Testis (tissue), 5 donors: ENCODE measurements at places on chromosomes 16 and 17.

- DNase-seq: no peak
Measured at GRCh38 chr17:65283704-65284103, 146.5 kb downstream of the RGS9 start.

DNA sequence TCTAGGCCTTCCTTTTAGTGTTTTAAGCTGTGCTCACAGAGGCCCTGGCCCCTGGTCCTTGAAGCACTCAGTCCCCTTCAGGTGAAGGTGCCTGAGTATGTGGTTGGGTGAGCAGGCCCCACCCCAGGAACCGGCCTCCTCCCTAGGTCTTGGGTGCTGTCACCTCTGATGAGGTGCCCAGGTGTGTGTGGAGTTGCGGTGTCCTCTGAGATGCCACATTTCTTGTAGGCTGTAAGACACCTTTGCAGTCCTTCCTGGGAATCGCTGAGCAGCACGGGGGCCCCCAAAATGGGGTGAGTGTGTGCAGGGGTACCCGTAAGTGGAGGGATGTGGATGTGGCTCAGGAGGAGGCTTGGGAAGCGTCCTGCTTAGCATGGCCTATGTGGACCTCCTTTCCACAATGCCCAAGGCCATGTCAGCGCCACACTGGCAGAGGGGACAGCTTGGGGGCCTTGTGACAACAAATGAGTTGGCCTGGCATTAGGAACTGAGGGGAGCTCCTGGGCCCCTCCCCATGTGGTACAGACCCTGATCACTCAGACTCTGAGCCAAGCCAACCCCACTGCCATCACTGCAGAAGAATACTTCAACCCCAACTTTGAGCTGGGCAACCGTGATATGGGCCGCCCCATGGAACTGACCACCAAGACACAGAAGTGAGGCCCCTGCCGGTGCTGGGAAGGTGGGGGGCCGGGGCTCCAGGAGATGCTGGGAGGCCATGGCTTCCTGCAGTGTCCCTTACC, 11.2 kb downstream of the CORO6 start:
- no peak for DNase-seq

DNA sequence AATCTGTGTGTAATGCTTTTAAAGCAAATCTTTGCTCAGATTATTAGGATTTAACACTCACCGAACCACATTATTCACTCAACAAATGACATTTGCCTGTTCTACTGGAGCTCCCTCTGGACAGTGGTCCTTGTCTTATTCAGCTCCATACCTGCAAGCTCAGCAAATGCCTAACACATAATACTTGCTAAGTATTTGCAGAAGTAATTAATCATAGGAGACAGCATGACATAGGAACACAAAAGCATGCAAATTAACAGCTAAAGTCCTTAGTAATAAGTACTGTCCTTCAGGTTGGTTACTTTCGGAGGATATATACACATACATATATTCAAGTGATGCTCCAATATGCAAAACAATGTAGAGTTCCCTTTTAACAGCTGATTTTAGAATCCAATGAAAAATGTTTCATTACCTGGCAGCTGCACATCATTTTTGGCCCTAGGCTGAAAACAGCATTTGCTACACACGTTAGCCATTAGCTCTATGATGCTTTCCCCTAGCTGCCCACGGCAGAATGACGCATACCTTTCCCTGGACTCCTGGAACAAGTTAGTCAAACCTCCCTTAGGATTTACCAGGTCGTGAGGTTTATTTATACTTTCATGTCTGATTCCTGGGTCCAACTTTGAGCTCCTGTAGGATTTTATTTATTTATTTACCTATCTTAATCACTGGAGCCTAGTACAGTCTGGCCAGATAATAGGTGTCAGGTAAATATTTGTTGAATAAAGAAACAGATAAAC, 8.6 kb downstream of the BRD7 start:
- DNase-seq: no peak

DNA sequence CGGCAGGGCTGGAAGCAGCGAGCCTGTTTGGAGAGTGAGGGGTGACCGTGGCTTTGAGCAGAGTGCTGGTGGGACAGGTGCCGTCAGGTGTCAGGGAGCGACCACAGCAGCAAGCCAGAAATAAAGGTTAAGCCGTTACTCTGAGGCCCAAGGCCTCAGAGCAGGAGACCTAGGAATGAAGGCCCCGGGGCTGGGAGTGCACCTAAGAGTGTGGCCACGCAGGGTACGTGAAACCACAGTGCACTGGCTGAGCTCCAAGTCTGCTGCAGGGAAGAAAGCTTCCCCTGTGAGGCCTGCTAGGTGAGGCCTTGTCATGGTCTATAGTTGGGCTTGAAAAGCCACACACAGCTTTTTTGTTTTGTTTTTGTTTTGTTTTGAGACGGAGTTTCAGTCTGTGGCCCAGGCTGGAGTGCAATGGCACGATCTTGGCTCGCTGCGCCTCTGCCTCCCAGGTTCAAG, 8.7 kb downstream of the CLUAP1 start:
- DNase-seq: no peak

DNA sequence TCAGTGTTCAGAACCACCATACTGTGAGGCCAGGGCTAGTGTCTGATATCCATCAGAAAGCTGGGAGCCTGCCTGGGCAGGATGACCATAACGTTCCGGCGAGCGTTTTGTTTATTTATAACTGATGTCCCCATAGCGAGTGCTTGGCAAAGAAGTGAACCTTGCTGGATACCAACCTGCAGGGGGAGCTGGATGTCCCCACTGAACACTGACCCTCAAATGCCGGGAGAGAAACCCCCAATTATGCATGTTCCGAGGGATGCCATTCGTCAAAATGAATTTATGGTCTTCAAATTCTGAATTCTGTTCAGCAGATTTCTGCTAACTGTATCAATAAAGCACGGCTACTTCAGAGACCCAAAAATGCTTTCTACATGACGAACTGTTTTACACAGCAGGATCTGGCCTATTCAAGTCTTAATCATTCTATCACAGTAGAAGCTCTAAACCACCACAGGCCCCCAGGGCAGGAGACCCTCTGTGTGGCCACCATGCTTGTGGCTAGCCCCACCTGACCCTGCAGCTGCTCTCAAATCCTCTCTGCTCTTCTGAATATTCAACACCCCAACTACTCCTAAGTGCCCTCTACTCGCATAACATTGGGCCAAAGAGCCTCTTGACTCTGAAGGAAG, 15.2 kb downstream of the MED24 start:
- peak; percentile 73 for DNase-seq

GRCh38 chr16:84218176-84218823, 21.5 kb downstream of the KCNG4 start:
- DNase-seq: no peak

DNA sequence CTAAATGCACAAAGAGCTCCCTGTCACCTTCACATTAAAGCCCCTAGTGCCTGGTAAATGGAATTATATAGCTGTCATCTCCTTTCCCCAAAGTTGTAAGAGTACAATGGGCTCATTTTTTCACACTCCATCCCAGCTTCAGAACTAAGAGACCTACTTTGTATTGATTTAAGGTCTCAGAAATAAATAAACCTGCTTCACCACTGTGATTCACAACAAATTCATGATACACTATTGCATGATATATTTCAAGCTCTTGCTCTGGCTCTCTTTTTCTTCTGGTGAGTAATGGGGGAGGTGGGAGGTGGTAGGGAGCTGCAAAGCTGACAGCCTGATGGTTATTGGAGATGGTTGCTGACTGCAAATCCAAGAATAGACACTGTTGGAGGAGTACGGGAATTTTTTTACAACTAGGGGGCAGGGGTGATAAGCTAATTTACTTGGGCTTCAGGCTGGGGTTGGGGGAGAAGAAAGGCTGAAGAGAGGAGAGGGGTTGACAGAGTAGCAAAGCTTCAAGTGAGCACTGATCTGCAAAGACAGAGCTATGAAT, 189.9 kb downstream of the AATF start:
- no peak for DNase-seq

- DNase-seq: peak; percentile 54
Measured at GRCh38 chr17:17051791-17052461, 9.7 kb downstream of the MPRIP start.

DNA sequence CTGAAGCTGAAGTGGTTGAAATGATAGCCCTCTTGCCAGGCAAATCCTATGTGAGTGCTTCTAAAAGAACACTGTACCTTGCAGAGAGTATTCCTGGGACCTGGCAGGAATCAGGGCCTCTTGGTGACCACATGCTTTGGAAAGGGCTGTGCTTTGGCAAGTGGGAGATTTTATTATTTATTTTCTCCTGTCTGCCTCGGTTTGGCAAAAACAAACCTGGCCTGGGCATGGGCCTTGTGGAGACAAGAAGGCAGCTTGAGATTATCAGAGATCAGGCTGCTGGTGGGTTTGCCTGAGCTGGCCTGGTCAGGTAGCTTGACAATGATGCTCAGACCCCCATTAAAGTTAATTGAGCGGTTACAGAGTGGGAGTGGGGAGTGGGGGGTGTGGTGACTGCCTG, 24.6 kb downstream of the ABCC1 start:
- no peak for DNase-seq

DNA sequence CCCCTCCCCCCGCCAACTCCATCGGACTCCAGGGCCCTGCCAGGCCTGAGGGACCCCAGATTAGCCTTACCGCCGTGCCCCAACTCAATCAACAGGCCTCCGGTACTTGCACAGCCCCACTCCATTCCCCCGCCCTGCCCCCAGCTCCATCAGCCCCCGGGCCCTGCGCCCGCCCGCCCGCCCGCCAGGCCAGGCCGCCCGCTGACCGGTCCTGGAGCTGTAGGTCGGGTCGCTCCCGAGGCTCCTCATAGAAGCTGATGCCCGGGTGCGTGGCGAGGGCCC, 308 bp downstream of the GTF3C1 start:
- DNase-seq: no peak

- DNase-seq: no peak
Measured at GRCh38 chr16:11175106-11175786, 80.8 kb downstream of the SOCS1 start.

- no peak for DNase-seq
Measured at GRCh38 chr17:40791787-40792436, 7.8 kb downstream of the KRT28 start.

- DNase-seq: no peak
Measured at GRCh38 chr17:51912939-51913338, 245.6 kb downstream of the CA10 start.

DNA sequence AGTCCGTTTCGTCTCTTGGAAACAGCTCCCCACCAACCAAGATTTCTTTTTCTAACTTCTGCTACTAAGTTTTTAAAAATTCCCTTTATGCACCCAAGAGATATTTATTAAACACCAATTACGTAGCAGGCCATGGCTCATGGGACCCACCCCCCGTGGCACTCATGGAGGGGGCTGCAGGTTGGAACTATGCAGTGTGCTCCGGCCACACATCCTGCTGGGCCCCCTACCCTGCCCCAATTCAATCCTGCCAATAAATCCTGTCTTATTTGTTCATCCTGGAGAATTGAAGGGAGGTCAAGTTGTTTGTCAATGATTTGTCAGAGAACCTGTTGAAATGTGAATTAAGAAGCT, 48.2 kb downstream of the IL21R start:
- DNase-seq: no peak

DNA sequence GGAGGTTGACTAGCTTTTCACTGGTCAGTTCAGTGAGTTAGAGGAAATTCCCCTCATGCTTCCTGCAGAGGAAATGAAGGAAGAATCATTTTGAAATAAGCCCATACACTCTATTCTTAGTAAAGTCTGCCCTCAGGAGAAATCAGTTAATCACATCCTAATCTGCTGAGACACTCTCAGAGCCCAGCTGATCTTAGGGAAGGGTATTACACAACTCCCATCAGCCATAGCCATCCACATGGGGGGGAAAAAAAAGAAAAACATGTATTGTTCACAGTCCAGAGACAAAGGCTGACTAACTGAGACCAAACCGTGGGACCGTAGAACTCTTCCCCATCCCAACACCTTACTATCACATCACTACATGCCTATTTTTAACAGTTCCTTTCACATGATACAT, 722.3 kb downstream of the CDH8 start:
- no peak for DNase-seq

- no peak for DNase-seq
Measured at GRCh38 chr17:75250009-75250471, 11.4 kb downstream of the GGA3 start.

- DNase-seq: no peak
Measured at GRCh38 chr16:67482233-67482924, 968 bp downstream of the AGRP start.

DNA sequence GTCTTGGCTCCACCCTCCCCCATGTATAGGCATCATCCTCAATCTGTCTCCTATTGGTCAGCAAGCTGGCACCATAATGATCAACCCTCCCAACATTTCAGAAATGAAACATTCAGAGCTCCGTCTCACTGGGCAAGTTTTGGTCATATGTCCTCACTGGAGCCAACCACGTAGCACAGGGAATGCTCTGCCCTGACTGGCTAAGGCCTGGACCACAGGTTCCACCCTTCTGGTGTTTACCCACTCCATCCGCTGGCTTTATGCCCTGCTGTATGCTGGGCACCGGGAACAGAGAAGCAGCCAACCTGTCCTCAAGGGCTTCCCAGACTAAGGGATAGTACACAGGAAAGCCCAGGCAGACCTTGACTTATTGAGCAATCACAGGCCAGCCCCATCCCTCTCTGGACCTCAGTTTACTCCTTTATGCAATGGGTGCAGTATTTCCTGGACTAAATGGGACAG, 20.5 kb downstream of the MYO15A start:
- DNase-seq: peak; percentile 73

- no peak for DNase-seq
Measured at GRCh38 chr17:74520016-74520434, 11.2 kb downstream of the CD300LB start.

DNA sequence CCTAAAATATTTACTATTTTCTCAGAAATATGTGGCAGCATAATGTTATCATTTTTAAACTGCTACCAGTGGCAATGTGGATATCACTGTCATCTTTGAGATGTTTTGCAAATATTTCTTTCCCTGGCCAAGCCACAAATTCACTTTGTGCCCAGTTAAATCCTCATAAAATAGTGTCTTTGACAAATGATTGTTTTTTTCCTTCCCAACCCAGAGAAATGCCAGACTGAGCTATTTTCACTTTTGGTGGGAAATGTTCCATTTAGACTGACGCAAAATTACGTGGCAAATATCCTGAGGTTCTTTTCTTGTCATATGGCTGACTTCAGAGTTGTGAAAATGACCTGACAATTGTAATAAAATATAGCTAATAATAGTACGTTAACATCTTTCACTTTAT, 807.0 kb upstream of the SOX9 start:
- no peak for DNase-seq

DNA sequence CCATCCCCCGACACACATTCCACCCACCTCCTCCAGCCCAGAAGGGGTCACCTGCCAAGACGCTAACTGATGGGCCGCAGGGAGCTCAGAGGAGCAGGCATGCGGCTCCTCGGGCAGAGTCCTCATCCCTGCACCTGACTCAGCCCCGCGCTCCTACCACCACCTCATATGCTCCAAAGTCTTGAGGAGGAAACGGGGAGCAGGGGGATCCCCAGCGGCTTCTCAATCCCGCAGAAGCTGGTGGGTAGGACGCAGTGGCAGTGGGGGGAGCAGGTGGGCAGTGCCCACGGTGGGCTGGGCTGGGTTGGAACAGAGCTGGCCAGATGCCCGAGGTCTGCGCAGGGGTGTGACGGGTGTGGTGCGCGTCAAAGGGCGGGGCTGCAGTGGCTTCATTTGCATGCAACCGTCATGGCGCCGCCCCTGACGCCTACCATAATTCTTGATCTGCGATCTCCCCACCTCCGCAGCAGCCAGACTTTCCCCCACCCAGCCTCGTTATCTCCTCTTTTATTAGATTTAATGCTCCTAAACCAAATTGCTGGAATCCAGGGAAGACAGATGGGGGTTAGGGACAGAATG, 39.0 kb upstream of the EMP2 start:
- DNase-seq: peak; percentile 42
